Activated naive CD4-positive, alpha-beta T cell treated with Interleukin-2 at 50 U/mL for 16 hours (primary cell): ENCODE measurements at places on chromosomes 4 and X.

DNA sequence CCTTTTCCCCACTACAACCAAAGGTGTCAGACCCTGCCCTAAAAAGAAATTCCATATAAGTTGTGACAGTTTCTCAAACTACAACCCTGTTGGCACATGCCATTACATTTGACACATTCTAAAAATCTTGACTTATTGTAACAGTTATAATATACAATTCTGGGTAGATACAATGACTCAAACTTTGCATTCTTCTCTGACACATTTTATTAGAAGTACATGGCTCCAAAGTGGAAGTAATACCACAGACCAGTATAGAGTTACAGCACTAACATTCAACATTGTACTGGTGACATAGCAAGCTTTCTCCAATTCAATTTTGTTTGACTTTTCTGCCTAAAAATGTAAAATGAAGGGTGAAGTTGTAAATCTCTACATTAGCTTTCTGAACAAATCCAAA is 196.6 kb upstream of the ETNPPL start:
- no peak for DNase-seq

- DNase-seq, result no peak
These were observed 274.1 kb downstream of the ARHGAP10 start for GRCh38 chr4:148006001-148006400.

GRCh38 chr4:1235381-1236102 is 13.4 kb downstream of the CTBP1 start:
- DNase-seq, result no peak

DNA sequence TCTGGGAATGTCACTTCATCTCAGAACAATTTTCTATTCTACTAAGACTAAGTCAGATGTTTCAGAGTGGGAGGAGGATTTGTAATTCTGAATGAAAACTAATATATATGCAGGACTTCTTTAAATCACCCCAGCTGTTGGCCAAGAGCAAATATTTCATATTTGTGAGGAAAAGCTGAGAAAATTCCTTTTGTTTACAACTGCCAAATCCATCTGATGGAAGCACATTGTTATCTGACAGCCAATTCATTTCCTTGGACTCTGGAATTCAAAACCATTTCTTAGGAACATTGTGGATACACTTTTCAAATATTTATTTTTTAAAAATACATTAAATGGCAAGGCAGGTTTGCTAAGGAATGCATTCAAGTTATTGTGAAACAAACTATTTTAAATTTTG is 8.0 kb downstream of the SLIT2 start:
- DNase-seq, result no peak

GRCh38 chr4:105280338-105281123 is 133.9 kb downstream of the TET2 start:
- no peak for DNase-seq

- no peak for DNase-seq
These were observed 119.5 kb upstream of the MAP9 start for GRCh38 chr4:155496294-155496626.

DNA sequence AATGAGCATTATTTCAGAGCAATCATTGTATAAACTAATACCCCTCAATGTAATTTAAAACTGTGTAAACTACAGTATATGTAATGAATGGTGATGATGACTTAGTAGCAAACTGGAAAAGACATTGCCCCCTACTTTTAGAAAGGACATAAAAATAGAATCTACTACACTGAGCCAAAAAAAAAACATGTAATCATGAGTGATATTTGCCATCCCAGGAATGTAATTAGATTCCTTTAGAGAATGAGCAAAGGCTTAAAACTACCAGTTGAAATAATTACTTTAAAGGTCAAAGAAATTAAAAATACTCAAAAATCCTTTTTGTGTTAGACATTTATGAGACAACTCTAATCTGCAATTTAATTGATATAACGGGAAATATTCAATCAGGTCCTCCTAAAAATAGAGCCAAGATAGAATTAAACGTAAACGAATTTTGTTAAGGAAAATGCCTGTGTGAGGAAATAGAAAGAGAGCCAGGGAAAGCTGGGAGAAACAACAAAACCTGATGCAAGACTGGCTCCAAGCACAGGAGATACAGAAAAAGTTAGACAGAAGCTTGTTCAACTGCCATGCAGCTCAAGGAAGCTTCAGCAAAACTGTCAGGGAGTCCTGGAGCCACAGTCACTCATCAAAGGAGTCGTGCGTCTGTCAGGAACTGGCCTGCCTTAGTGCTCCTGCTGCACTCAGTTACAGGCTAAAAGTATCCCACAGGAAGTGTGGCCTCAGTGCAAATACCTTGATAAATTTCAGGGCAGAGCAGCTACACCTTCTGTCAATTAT is 655.7 kb upstream of the INTU start:
- no peak for DNase-seq

DNA sequence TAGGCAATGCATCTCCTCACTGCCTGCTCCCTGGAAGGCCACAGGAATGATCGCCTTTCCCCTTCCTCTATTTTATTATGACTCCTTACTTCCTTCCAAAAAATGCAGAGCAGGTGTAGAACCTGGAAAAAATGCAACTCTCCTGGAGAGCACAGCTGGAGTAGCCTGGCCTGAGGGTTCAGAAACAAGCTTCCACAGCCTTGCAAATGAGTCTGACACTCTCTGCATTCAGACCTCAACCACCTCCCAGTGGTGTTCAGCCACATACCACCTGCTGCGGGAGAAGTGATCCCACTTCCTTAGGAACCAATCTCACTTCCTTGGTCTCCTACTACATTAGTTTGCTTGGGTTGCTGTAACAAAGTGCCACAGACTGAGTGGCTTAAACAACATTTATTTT is 368.1 kb upstream of the NOCT start:
- no peak for DNase-seq

DNA sequence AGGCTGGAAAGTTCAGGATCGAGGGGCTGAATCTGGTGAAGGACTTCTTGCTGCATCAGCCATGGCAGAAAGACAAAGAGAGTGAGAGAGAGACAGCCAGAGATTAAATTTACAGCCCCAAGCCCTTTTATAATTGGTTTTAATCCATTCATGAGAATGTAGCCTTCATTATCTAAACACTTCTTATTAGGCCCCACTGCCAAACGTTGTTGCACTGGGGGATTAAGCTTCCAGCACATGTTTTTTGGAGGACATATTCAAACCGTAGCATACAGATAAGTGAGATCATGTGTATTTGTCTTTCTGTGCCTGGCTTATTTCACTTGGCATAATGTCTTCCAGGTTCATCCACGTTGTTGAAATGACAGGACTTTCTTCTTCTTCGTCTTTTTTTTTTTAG is 524.7 kb downstream of the SPRY1 start:
- no peak for DNase-seq

GRCh38 chr4:1137850-1138249 is 24.5 kb upstream of the RNF212 start:
- no peak for DNase-seq
